Astrocyte of the spinal cord (primary cell): ENCODE measurements at places on chromosomes 16 and 17.

DNA sequence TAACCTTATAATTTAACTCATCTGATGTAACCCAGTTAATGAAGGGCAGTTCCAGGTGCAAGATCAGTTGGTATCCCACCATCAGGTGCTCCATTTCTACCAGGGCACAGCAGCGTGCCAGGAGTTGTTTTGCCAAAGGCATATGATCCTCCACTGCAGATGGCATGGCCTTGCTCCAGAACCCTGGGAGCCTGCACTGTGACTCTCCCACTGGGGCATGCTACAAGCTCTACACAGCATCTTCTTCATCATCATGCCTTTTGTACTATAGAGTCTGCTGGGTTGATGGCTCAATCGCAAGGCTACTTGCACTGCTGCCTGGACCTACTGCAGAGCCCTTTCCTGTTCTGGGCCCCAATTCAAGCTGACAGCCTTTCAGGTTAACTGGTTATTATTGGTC lies 11.3 kb upstream of the MAPT start:
- no peak for DNase-seq

- no peak for DNase-seq
These were observed 15.5 kb downstream of the UNKL start for GRCh38 chr16:1398826-1399581.

GRCh38 chr16:22380529-22380928 lies 6.1 kb upstream of the CDR2 start:
- no peak for DNase-seq

DNA sequence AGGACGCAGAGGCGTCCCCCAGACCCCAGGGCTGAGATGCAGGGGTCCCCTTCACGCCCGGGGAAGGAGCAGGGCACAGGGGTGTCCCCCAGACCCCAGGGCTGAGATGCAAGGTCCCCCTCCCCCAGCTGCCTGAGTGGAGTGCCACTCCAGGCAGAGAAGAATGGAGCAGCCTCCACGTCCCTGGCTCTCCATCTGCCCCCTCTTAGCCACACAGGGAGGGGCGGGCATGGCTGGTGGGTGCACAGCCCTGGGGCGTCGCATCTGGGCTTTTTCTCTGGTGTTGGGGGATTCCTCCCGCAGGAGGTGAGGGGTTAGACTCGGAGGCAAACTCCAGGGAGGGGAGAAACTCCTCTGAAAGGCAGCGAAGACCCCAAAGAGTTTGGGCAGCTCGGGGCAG lies 17.5 kb downstream of the CIBAR2 start:
- DNase-seq, result no peak

DNA sequence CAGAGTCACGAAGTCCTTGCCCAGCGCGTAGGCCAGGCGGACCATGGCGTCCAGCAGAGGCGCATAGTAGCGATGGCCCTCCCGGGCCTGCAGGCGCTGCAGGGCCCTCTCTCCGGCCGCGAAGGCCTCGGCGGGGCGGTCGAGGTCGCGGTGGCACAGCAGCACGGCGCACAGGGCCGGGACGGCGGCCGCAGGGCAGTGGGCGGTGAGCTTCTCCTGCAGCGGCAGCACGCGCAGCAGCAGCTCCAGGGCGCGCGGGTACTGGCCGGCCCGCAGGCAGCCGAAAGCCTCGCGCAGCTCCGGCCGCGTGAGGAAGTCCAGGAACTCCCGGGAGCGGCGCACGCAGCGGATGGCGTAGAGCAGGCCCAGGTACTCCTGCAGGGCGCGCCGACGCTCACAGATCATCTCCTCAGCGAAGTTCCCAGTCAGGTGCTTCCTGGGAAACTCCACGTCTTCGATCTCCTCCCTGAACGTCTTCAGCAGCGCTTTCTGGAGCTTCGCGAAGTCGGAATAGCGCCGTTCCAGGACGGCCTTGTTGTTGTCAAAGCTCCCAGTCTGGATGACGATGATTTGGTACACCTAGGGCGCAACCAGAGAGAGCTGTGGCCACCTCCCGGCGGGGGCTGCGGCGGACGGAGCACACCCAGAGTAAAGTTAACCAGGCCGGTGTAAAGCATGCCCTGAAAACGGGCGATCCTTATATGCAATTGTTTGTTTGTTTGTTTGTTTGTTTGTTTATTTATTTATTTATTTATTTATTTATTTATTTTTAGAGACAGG lies 7.4 kb downstream of the SNX20 start:
- DNase-seq, result no peak

DNA sequence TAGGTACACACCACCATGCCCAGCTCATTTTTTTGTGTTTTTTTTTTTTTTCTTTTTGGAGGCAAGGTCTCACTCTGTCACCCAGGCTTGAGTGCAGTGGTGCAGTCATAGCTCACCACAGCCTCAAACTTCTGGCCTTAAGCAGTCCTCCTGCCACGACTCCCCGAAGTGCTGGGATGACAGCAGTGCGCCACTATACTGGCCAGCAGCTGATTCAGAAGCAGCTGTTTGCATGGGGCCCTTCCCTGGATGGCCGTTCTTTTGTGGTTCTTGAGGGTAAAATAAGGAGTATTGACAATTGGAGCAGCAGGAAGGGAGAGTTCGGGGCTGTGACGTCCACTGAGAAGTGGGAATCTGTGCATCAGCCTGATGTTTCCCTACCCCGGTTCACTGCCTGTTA lies 41.6 kb downstream of the KIAA0513 start:
- no peak for DNase-seq

DNA sequence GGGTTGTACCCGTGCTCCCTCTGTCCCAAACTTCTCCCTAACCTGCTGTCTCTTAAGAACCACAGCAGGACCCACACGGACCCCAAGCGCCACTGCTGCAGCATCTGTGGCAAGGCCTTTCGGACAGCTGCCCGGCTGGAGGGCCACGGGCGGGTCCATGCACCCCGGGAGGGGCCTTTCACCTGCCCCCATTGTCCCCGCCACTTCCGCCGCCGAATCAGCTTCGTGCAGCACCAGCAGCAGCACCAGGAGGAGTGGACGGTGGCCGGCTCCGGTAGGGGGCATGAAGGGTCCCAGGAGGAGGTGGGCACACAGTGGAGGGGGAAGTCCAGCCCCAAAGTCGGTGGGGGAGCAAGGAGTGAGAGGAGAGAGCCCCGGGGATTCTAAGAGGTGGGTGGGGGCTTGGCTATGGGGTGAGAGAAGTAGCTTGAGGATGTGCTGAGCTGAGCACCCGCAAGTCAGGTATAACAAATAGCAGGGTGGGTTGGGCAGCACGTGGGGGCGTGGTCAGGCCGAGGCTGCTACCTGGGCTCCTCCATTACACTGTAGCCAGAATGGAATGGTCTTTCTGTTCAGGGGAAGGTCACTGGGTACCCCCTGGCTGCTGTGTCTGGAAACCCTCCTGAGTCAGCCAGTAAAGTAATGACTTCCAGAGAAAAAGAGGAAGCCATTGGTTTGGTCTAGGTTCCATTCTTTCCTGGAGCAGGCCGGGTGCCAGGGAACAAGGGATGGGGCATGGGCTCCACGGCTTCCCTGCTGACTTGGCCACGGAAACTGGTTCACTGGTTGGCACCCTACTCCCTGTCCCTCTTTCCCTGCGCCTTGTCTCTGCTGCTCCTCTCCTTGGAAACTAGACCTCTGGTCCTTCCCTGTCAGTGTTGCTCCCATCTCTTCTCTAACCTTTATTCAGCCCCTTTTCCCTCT lies 7.1 kb downstream of the PRSS53 start:
- no peak for DNase-seq

DNA sequence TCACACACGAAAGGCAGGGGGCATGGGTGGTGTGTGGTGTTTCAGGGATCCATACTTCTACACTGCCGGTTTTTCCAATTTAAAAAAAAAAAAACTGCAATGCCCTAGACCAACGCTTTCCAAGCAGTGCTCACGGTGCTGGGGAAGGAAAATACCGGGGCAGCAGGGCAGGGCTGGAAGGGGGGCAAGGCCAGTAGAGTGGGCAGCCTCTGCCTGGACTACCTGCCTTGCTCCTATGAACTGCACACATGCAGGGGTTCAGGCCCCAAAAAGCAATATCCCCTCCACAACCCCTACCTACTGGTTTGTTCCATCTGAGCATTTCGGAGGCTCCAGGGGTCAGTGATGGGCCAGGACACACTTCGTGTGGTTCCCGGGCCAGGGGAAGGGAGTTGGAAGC lies 29.4 kb downstream of the RPH3AL start:
- no peak for DNase-seq

GRCh38 chr16:84741340-84741830 lies 41.6 kb downstream of the USP10 start:
- DNase-seq, result no peak

- peak; percentile 69 for DNase-seq
These were observed 505 bp upstream of the COG1 start for GRCh38 chr17:73192206-73192893.

GRCh38 chr17:77120868-77121267 lies 19.9 kb upstream of the SEC14L1 start:
- DNase-seq, result peak; percentile 36

GRCh38 chr17:78611607-78612006 lies 34.4 kb upstream of the DNAH17 start:
- DNase-seq, result no peak

DNA sequence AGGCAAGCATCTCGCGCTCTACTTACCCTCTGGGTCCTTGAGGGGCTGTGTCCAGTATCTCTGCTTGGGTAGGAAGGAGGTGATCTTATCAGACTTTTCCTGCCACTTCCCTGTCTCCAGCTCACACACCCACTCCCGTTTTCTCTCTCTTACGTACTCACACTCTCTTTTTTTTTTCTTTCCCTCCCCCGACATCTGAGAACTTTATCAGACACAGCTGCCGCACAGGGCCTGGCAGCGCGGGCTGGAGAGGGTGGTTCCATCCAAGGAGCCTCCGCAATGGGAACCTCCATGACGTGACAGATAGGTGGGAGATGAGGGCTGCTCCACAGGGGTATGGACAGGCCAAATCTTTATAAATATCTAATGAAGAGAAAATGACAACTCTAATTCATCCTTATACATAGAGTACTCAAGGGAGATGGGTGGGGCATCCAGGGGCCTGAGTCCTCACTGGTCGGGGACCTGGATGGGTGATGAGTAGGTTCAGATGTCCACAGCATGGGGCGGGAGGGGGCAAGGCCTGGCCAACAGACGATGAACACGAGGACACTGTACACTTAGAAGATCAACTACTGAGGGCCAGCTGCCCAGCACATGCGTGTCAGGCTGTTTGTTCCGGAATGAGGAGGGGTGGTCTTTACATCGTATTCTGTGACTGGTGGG lies 23.3 kb downstream of the MINK1 start:
- no peak for DNase-seq

DNA sequence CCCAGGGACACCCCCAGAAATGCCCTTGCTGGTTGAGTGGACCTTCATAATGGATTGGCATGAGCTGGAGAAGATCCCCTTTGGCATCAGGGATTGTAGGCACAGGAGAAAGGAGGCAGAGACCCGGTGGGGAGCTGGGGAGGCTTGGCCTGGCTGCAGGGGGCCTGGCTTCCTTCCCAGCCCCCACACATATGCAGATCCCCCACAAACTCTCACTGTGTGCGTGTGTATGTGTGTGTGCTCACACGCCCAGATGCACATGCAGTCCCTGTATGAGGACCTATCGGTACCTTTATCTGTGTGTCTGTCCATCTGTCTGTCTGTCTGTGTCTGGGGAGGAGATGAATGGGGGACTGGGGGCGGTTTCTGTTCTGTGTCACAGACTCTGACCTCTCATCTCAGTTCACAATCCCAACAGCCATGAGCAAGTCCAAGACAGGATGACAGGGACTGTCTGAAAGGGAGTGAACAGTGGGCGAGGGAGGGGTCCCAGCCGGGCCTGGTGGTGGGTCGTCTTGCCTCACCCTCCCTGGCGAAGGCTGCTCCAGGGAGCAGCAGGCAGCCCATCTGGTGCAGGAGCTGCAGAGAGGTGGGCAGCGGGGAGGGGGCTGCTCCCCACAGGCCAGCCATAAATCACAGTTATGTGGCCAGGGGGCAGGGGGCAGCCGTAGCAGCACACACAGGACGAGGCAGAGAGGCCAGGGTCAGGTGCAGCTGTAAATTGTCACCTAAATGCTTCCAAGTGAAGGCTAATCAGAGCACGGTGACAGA lies 46.7 kb upstream of the LHX1 start:
- no peak for DNase-seq

- no peak for DNase-seq
These were observed 24.9 kb downstream of the RAB11FIP3 start for GRCh38 chr16:450385-450784.

- peak; percentile 21 for DNase-seq
These were observed 1.8 kb downstream of the MYH10 start for GRCh38 chr17:8628609-8629169.

DNA sequence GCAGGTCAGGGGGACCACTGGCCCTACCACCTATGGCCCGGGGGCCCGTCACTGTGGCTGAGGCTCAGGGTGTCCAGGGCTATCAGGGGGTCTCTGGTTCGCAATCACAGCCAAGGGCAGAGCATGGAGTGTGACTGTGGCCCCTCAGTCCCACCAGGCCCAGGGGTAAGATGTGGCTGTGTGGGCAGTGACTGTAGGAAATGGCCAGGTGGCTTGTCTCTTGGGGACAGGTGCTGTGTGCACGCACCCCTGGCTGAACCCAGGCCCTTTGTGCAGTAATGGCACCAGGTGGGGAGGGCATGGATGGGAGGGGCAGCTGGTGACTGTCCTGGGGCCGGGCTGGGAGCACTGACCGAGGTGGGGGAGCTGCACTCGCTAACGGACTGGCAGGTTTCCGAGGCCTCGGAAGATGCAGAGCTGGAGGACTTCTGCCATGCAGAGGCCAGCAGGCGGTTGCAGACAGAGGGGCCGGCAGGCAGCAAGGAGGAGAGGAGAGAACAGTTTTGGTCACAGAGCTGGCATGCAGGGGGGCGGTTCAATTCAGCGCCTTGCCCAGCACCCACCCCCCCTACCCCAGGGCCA lies 18.8 kb downstream of the IL34 start:
- no peak for DNase-seq

DNA sequence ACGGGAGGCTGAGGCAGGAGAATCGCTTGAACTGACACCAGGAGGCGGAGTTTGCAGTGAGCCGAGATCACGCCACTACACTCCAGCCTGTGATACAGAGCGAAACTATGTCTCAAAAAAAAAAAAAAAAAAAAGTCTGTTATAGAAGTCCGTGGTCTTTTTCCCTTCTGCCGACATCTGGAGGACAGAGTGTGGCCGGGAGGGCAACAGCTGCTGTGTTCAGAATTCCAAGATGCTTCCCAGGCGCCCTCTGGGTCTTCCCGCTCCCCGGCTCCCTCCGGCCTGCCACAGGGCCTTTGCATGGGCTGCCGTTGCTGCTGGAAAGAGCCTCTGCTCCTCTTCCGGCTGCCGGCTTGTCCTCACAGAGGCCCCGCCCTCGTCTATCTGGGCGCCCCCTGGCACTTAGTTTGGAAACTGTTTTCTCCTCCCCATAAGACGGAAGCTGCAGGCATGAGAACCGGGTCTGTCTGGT lies 2.4 kb upstream of the CACNA1H start:
- peak; percentile 19 for DNase-seq

GRCh38 chr16:57594531-57595031 lies 33.8 kb upstream of the ADGRG1 start:
- no peak for DNase-seq

DNA sequence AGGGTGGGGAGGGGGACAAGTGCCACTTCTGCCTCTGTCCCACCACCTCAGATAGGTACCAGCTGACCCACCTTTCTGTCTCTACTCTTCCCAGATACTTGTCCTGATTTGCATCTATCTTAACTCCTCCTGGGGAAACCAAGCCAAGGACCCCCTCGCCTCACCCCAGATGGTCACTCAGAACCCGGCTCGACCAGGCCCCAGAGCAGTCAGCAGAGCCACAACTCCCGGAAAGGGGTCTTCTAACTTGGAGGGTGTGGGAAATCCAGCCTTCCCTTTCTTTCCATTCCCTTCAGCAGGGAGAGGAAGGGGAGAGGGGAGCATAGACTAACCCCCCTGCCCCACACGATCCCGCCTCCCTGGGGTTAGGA lies 1.9 kb downstream of the CAVIN1 start:
- no peak for DNase-seq

GRCh38 chr16:404971-405486 lies 3.3 kb downstream of the DECR2 start:
- DNase-seq, result no peak

GRCh38 chr17:44333371-44333770 lies 8.7 kb upstream of the SLC25A39 start:
- no peak for DNase-seq
